Occipital lobe (tissue), 3 donors: ENCODE measurements at places on chromosomes 5 and 9.

GRCh38 chr5:142817949-142818431 lies 47.8 kb downstream of the ARHGAP26 start:
- no peak for DNase-seq

DNA sequence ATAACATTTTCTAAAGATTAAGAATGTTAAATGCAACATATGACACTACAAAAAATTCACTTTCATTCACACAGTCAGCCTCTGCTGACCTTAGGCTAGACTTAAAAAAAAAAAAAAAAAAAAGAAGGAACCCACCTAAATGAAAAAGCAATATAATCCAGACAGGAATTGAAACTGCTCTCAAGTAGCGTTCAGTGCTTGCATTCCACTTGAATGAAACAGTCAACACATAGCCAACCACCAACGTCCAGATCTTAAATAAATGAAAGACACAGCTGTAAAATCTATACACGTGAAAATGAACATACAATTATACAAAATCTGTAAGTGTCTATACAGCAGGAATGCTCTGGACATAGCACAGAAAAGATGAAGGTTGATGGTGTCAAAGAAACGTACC lies 11.4 kb downstream of the TMEM245 start:
- no peak for DNase-seq

GRCh38 chr5:32090026-32090754 lies 83.9 kb downstream of the GOLPH3 start:
- DNase-seq = no peak

DNA sequence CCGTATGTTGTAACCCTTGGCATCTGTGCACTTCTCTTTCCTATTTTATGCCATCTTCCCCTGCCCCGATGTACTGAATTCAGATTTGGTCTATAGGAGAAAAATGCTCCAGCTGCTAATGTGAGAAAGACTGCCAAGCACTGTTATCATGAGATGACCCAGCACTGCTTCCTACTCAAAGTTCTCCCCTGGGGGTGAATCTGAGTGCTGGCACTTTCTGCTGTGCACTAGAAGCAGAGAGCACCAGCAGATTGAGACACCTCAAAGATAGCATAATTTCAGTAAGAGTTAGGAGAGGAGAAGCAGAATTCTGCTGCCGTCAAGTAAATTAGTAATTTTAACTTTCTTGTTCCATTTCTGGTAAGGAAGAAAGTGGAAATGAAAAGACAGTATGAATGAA lies 92.8 kb upstream of the ACOT12 start:
- DNase-seq = no peak

GRCh38 chr5:50745221-50745910 lies 78.9 kb downstream of the PARP8 start:
- DNase-seq = no peak

DNA sequence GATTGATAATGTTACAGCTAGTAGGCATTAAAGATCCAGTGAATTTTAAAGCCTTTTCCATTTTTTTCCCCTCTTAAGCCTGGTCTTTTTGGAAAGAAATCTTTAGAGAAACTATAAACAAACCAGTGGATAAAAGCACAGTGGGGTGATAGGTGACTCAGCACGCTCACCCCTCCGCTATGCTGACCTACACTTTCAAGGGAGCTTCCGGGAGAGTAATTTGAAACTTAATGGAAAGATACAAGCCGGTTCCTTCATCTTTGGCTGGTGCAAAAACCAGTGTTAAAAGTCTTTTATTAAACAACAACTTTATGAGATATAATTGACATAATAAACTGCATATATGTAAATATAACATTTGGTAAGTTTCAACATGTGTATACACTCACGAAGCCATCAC lies 27.0 kb upstream of the ALDOB start:
- DNase-seq = no peak

GRCh38 chr9:79287708-79288290 lies 284.0 kb upstream of the TLE4 start:
- DNase-seq = no peak

DNA sequence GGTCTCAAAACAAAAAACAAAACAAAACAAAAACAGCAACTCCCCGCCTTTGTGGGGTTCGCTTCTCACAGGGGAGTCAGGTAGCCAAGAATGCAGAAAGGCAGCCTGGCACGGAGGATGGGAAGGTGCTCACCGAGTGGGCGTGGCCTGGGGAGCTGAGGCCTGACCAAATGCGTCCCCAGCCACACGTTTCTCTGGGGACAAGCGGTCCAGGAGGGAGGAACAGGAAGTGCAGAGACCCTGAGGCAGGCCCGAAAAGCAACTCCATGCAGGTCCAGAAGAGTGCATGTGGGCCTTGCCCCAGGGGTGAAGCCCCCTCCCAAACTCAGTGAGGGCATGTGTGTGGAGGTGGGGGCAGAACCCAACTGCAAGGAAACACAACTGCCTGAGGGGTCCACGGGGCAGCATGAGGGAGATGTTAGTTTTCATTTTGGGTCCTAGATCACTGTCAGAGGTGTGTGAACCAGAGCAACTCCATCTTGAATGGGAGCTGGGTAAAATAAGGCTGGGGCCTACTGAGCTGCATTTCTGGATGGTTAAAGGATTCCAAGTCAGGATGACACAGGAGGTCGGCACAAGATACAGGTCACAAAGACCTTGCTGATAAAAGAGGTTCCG lies 2.6 kb upstream of the UAP1L1 start:
- no peak for DNase-seq

DNA sequence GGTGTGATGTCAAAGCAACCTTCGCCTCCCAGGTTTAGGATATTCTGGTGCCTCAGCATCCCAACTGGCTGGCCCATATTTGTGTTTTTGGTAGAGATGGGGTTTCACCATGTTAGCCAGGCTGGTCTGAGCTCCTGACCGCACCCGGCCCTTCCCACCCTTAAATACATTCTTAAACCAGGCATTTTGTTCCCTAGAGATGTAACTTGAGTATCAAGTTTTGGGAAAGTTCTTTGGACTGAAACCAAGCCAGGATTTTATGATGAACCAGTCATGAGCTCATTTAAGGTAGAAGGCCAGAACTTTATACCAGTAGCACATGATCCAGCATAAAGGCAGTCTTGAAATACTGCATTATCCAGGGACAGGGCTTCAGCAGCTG lies 3.5 kb downstream of the RPL7A start:
- no peak for DNase-seq

DNA sequence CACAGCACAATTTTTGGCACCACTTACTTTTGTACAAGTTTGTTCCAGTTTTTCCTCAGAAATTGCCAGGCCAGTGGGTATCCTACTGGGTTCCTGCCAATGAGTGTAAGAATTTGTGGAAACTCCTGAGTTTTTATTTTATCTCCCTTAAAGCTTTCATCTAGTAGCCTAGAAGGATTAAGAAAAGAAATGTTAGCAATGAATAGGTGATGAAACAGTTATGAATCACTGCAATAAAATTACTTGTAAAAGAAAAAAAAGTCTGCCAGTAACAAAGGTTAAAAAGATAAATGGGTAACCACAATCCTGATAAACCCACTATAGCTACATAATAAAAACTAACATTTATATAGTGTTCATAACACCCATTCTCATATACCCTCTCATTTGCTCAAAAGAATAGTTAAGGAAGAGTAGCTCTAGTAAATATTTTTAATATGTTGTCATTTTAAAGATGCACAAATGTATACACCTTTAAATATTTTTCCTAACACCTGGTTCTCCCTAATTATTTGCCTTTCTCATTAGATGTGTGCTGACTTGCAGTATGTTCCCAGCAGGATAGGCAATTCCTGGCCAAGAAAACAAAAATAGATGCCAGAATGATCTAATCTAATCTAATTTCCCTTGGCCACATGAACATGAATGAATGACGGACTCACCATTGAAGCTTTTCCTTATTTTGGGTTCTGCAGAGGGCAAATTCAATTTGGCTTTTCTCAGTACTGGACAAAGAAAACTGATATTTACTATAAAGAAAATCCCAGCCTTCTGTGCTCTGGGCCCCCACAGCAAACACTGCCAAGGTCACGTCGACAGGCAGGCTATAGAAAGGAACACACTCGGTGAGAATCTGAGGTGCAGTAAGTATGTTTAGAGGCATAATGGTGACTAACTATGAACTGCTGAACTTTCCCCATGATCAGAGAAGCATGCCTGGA lies 26.4 kb downstream of the ERAP1 start:
- DNase-seq = no peak

DNA sequence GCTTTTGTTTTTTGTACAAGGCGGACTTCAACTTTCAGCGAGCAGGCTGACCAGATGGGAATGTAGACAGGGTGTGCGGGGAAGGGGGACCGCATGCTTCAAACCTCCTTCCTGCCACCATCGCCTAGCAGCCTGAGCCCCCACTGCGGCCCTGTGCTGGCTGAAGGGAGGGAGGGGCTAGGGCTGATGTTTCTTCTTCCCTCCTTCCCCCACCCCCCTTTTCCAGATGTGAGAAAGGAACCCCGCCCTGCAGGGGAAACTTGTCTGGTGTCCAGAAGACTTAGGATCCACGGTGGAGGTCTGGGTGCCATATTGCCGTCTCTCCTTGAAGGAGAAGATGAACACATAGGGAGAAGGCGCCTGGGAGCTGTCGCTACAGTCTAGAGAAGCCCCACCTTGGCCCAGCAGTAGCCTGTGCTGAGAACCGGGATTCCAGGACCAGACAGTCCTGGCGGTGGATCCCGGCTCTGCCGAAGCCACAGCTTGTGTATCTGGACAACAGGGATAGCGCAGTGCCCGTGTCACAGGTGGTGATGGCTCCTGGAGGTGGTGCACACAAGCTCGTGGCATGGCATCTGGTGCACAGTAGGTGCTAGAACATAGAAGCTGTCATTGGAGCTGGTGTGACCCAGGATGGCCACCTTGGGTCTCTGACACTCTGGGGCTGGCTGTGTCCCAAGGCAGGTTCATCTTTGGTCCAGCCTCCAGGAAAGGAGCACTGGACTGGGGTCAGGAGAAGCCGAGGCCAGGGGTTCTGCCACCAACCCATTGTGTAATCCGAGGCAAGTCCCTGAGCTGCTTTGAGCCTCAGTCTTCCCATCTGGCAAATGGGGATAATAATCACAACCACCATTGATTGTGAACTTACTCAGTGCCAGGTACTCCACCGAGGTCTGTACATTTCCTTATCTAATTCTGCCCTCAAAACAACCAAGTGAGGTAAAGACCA lies 205.6 kb downstream of the C9orf50 start:
- DNase-seq = no peak

DNA sequence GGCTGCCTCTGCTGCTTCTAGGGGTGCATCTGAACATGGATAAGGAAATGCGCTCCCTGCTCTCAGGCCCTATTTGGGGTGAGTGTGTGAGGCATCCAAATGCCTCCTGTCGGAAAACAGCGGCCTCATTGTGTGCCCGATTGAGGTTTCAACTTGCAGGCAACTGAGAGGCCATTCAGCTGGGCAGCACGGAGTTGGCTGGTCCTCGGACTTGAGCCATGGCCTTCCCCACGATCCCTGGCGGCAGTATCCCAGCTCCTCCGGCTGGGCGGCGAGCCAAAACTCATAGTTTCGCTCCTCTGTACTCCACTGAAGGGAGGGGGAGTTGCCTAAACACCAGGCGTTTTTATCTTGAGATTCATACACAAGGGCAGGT lies 597.3 kb upstream of the SGCD start:
- DNase-seq = peak; percentile 73

GRCh38 chr5:88502179-88503040 lies 233.8 kb upstream of the TMEM161B start:
- no peak for DNase-seq

DNA sequence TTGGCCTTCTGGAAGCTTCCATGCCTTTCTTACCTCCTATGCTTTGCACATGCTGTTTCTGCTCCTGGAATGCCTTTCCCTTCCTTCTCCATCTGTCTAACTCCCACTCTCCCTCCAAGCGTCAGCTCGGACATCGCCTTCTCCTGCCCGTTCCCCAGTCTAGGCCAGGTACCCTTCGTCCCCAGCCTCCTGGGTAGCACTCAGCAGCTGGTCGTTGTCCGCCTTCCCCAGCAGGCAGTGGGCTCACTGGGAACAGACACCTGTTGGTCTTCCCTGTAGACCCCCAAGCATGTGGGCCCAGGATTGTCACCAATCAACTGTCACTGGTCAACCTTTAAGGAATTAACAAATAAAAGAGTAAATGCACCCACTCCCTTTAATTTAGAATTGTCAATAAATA lies 202.2 kb downstream of the RGS3 start:
- no peak for DNase-seq

- DNase-seq = no peak
Measured at GRCh38 chr9:2024888-2025782, 10.0 kb downstream of the SMARCA2 start.

DNA sequence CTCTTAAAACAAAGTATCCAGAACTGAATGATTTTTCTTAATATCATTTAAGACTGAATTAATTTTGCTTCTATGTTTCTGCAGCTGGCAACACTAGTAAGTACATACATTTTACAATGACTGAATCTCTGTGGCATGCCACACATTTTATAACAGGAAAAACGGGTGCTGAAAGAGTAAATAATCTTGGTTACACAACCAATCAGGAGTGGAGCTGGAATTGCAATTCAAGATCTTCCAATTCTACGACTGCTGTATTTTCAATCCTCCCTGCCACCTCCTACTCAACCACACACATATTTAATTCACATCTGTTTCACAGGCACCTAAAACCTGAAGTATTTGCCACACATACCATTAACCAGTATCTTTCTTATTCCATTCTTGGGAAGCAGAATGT lies 52.7 kb upstream of the NR5A1 start:
- no peak for DNase-seq

GRCh38 chr5:81222285-81222684 lies 10.8 kb upstream of the CKMT2 start:
- DNase-seq = no peak

GRCh38 chr5:36059571-36060419 lies 6.9 kb downstream of the UGT3A2 start:
- no peak for DNase-seq

- no peak for DNase-seq
Measured at GRCh38 chr5:99605904-99606303, 677.1 kb upstream of the CHD1 start.

DNA sequence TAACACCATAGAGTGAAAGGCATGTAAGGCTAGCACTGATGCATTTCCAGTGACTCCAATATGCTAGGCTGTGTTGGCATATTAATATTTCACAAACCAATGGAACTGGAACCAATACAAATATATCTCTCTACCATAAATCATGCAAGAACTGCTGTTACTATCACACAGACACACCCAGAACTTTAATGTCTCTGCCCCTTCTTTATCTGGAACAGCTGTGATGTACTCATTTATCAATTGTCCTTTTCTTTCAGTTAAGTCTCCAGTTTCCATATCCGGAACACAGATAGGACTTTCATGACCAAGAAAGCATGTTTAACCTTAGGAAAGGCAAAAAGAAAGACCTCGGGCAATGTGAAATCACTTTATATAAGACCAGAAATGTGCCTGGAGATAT lies 70.3 kb downstream of the SPTLC1 start:
- no peak for DNase-seq

DNA sequence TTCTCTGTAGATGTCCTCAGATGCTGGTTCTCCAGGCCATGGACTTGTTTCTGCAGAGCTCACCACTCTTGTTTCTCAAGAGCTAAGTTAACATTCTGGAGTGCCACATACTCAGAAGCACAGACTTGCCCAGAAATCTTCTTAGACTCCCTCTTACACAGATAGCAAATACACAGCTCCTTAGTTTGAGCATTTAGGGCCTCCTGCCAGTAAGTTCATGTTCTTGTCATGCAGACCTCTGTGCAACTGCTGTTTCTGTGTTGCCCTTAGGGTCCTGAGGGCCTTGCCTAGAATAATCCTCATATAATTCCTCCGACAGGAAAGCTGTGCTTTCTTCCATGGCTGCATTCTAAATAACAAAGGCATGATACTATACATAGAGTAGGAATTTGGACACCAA lies 1.3 kb upstream of the PTPDC1 start:
- DNase-seq = no peak
